ENCODE measurements at places on chromosomes 7 and 10. TPM values are rescaled to one million over a fixed set of nuclear protein-coding genes. Genes with fewer than 3 reads are reported as not detected.

Gene CNPY1
- total RNA-seq, result not detected

Gene KCNIP2
- 63.9 TPM for total RNA-seq

Gene SAMD9L
- total RNA-seq, result 10.3 TPM

Gene MYH16
- not detected for total RNA-seq

Gene SPDYE16
- total RNA-seq, result not detected

Gene PLXNA4
- total RNA-seq, result 12.6 TPM

Gene SPDYE8
- total RNA-seq, result not detected
